ENCODE measurements at places on chromosomes 3 and 15.

DNA sequence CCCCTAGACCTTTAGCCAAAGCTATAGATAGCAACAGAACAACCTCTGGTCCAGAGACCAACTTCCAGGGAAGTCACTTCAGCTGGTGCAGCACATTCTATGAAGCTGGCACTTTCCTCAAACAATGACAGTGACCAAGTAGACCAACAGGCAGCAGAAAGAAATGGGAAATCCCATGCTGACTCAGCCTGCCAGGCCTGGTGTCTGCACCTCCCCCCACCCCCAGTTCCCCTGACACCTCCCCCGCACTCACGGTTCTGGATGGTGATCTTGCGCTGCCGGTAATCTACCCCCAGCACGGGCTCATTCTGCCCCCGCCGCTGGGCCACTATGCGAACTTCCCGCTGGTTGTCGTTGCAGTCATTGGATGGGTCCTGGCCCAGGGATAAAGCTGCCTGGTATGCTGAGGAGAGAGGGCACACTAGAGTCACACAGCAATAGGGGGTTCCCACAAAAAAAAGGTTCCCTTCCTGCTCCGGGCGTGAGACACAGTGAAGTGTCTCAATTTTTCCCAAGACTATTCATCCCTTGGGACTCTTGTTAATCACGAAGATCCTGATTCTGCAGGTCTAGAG is 17.0 kb downstream of the ILDR1 start:
- no peak for DNase-seq

DNA sequence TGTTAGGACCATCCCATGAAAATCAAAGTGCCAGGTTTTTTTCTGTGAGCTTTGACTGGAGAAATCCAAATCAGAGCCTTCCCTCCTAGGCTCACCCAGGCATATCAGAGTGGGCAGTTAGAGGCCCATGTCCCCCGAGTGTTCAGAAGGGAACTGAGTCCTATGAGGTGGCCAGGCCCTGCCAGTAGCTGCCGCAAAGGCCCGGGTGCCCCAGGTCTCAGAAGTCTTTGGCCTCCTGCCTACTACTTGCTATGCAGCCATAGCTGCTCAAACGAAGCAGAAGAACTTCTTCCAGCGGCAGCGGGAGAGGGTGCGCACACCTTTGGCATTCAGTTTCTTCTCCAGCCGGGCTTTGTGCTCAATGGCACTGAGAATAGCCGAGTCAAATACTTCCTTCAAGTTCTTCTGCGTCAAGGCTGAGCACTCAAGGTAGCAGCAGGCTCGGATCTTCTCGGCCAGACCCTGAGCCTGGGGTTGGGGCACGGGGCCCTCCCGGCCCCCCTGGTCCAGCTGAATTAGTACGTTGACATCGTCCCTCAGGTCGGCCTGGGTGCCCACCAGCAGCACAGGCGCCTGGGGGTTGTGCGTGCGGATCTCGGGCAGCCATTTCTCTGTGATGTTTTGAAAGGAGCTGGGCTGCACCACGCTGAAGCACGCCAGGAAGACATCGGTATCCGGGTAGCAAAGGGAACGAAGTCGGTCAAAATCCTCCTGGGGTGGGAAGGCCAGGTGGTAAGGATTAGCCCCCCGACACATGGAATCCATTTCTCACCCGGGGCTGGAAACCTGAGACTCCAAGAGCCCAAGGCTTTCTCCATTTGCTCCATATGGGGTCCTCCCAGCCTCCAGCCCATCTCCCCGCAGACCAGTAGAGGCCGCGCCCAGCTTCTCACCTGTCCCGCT is 992 bp downstream of the RHOV start:
- DNase-seq, result no peak

- DNase-seq, result no peak
Observed at GRCh38 chr3:150727653-150728502, 24.2 kb upstream of the ERICH6 start.

- no peak for DNase-seq
Observed at GRCh38 chr3:119600732-119601131, 3.0 kb downstream of the PLA1A start.

GRCh38 chr3:58206406-58207011 is 4.3 kb downstream of the DNASE1L3 start:
- DNase-seq, result no peak

DNA sequence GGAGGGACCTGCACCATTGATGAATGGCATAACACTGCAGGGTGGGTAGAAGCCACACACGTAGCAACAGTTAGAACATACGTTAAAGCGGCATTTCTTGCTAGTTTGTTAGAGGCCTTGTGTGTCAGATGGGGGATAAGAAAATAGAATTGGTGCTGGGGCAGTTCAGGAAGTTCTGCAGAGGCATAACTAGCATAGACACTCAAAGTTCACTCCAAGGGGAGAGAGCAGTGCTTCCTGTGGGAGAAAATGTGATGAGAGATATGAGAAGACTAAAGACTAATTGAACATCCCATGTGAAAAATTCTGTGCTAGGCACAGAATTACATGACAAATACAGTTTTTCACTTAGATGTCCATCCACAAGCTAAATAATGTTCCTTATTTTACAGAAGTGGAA is 327.1 kb downstream of the ZNF621 start:
- DNase-seq, result no peak

- no peak for DNase-seq
Observed at GRCh38 chr3:143331350-143331749, 211.8 kb downstream of the CHST2 start.

DNA sequence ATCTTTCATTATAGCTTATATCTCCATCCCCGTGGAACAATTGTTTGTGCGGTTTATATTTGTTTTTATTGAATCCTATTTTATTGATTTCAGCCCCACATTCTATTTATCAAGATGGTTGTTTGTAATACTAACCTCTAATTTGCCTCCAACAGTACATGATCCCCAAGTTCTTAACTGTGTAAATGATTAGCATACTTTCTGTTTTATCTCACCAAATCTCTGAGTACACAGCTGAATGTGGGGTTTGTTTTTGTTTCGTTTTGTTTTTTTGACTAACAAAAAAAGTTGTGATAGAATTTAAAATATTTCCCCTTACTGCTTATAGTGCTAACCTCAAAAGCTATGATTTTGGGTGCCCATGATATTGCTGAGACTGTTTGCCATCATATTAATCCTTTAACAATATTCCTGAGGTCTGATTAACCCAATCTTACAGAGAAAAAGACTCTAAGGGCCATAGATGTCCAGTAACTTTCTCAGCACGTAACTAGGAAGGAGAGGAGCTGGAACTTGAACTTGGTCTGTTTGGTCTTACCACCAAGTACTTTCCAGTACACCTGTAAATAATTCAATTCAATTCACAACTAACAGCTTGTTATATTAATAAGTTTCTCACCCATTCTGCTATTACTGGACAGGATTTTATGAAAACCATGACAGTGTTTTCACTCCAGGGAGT is 789.8 kb downstream of the TUSC7 start:
- no peak for DNase-seq

DNA sequence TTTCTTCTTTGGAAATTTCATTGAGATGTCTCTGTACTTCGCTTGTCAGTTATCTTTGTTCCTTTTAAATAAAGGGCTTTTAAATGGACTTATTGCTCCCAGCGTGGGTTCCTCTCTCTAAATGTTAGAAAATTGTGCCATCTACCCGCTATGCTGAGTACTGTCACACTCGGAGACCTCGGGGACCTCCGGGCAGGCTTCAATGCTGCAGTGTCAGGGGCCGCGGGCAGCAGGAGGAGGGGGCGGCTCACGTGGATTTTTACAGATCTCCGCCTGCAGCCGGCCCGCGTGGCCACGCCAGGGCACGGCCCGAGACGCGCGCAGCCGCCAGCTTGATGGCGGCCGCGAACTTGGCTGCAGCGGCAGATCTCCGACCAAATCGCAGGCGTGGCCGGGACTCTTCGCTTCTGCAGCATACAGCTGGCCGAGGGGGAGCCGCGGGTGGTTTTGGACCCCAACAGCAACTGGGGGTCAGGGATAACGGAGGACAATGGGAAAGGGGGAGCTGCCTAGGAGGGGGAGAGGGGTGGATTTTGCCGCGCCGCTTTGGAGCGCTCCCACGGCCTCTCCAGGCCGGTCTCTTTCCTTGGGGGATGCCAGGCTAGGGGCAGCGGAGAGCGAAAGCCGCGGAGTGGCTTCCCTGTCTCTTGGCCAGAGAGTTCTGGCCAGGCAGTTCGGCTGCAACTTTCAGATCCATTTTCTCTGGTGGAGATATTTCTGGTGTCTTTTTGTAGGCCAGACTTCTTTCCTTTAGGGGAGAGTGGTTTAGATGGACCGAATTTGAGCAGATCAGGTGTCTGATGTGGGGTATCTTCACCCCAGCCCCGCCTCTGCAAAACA is 15.3 kb downstream of the NR2F2 start:
- DNase-seq, result no peak

DNA sequence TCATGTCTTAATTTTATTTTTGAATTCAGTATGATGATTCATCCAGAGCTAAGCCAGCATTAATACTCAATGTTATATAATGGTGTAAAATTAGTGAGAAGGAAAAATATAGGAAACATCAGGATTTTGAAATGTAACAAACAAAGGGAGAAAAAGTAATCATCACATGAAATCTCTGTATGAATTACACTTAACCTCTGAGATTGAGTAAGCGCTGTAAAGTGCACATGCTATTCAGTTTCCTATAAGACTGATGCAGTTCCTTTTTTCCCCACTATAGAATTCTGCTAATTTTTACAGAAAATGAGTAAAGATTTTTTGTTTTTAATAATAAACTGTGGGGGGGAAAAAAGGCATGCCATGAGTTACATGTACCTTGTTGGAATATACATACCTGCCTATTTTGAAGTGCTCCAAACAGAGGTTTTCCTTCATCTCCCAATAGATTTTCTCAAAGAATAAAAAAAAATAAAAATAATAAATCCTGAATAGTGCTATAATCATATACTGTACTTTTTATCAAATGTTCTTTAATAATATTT is 64.0 kb upstream of the TTBK2 start:
- no peak for DNase-seq

DNA sequence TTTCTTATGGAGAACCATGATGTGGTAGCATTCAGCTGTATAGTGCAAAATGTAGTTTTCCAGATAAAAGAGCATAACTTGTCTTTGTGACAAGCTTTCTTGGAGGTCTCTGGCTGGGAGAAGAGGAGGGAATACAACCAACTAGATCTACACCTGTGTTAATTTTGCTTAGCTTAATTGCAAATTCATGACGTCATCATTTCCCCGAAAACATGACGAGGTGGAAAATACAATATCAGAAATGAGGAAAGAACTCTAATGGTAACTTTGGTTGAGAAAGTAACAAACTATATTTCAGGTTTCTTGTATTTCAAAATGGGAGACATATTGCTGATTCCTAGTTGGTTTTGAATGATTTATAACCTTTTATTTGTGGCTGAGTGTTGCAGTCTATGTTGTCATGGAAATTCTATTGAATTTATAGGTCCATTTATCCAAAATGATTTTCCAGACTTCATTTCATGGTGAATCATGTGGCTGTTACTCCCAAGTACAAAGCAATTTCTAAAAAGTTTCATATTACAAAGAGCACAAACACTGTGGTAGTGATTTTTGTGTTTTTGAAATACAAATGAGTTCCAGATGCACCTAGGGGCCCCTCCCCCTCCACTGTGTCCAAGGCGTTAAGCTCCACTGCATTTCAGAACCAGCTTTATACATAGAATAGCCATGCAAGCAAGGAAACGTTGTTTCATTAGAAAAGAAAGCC is 307.2 kb downstream of the FEZF2 start:
- DNase-seq, result no peak

- no peak for DNase-seq
Observed at GRCh38 chr15:82017656-82018055, 28.2 kb downstream of the MEX3B start.

GRCh38 chr3:36558961-36559360 is 178.7 kb downstream of the STAC start:
- DNase-seq, result no peak

- DNase-seq, result no peak
Observed at GRCh38 chr3:11832981-11833905, 13.4 kb downstream of the TAMM41 start.

GRCh38 chr3:125622381-125622791 is 27.1 kb upstream of the OSBPL11 start:
- DNase-seq, result no peak

- DNase-seq, result no peak
Observed at GRCh38 chr3:179432021-179432420, 19.2 kb downstream of the GNB4 start.

- no peak for DNase-seq
Observed at GRCh38 chr3:160135851-160136250, 89.4 kb upstream of the C3orf80 start.

DNA sequence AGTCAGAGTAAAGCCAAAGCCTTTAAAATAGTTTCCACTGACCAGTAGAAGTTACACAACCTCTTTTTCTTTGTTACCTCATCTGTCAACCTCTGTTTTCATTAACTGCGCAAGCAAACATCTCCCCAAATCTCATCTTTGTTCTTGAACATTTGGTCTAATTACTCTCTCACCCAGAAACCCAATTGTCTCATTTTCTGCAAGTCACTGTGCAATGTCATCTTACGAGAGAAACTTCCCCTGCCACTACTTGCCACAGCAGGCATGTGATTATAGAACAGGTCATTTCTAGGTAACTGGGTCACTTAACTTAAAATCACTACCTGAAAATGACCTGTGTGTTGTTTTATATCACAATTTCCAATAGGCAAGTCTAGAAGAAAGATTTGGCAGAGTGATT is 159.4 kb downstream of the SI start:
- DNase-seq, result no peak

DNA sequence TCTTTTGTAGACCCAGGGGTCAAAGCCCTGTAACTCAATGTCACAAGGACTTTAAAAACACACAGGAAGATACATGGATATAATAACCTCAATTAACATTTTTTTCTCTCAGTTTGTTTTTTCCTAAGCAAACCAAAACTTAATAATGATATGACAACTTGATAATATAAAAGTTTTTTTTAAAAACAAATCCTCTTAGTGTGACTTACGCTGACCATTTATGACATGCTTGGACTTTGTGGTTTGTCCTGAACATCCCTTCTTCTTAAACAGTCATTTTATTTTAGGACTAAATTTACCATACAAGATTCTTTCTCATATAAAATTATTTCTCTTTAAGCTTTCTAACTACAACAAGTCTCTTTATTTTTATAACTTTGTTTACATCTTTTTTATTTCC is 25.4 kb upstream of the FAM3D start:
- no peak for DNase-seq

- DNase-seq, result no peak
Observed at GRCh38 chr3:134644731-134645514, 5.9 kb downstream of the KY start.

- no peak for DNase-seq
Observed at GRCh38 chr3:64140651-64141050, 84.6 kb downstream of the PRICKLE2 start.

DNA sequence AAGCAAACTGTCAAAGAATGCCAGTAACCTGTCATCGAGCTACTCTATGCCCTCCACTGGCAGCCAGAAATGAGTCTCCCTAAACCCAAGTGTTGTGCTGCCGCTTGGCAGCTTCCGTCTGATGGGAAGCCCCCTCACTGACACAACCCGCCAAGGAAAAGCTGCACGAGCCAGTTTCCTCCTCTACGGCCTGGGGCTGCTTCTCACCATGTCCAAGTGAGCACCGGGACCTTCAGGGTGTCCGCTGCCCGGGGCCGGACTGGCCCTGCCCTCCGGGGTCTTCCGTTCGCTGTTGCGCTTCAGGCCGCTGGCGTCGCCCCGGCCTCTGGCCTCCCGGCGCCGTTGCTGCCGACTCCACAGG is 490 bp downstream of the TOMM70 start:
- peak; percentile 5 for DNase-seq

GRCh38 chr3:33663042-33663441 is 55.0 kb downstream of the CLASP2 start:
- no peak for DNase-seq

GRCh38 chr3:140219923-140220452 is 285.0 kb downstream of the CLSTN2 start:
- no peak for DNase-seq

GRCh38 chr3:65401359-65402305 is 637.1 kb downstream of the MAGI1 start:
- no peak for DNase-seq

- no peak for DNase-seq
Observed at GRCh38 chr3:149726716-149727407, 25.4 kb downstream of the COMMD2 start.

Measured in stimulated activated CD8-positive, alpha-beta memory T cell treated with anti-CD3 and anti-CD28 coated beads, Interleukin-15, amount 100 ng/mL, for 24 hours (primary cell).